Hepatic stellate cell (primary cell): ENCODE measurements at places on chromosomes 1 and 21.

GRCh38 chr1:199264911-199265310, 626.1 kb downstream of the PTPRC start:
- no peak for DNase-seq

DNA sequence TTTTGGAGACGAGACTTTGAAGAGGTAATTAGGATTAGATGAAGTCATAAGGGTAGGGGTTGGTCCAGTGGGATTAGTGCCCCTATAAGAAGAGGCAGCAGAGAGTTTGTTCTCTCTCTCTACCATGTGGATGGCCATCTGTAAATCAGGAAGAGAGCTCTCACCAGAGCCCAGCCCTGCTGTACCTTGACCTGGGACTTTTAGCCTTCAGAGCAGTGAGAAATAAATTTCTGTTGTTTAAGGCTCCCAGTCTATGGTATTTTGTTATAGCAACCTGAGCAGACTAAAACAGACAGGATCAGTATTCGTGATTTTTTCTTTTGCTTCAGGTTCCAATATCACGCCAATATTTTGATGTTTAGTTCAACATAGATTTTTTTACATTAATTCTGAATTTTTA, 30.0 kb downstream of the TBX15 start:
- no peak for DNase-seq

GRCh38 chr1:98791498-98791897, 130.0 kb downstream of the SNX7 start:
- DNase-seq = no peak

DNA sequence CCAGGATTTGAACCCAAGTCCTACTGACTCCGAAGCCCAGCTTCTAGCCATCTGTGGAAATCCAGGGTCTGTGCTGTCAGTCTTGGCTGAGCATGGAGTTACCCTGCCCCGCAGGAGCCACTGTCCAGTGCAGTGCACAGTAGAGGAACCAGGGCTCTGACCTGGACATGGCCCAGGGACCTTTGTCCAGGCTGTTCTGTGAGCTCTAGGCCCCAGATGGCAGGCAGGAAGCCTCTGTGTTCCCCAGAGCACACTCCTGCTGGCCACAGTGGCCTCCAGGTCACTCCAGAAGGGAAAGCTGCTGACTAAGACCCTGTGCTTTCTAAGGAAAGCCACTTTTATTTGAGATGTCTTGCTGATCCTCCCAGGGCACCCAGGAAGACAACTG, 13.8 kb downstream of the S100A7A start:
- no peak for DNase-seq

DNA sequence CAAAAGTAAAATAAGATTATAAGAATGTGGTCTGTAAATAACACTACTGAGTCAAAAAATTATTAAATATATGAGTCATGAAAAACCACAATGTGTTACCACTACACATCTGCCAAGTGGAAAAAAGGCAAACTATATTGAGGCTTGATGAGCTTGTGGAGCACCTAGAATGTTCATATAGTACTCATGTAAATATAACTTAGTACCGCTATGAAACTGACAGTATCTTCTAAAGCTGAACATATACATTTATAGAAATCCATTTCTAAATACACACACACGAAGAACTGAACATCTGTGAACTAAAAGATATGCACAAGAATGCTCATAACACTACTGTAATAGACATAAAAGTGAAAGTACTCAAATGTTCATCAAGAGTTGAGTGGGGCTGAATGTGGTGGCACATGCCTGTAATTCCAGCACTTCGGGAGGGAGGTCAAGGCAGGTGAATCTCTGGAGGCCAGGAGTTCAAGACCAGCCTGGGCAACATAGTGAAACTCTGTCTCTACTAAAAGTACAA, 18.5 kb upstream of the GBP3 start:
- DNase-seq = peak; percentile 26

GRCh38 chr1:178847396-178847849, 23.5 kb downstream of the ANGPTL1 start:
- DNase-seq = no peak

- DNase-seq = no peak
These were observed 172.7 kb downstream of the TGFBR3 start for GRCh38 chr1:91712981-91713841.

GRCh38 chr1:61287014-61287413, 204.7 kb downstream of the NFIA start:
- DNase-seq = peak; percentile 5

DNA sequence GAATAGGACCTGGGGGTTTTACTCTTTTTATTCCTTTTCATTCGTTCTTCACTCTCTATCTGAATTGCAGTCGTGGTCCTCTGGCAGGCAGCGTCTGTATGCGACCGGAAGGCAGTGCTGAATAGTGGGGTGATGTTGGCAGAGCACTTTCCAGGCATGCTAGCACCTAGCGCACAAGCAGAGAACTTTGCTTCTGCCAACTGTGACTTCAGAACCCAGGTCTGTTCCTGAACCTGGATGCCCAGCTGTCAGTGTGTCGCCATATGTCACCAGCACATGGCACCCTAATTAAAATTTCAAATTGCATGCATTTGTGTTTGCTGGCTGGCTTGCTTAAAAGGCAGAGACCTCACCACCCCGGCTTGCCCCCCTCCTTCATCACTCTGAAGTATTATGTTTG, 116.2 kb downstream of the NFIA start:
- no peak for DNase-seq

DNA sequence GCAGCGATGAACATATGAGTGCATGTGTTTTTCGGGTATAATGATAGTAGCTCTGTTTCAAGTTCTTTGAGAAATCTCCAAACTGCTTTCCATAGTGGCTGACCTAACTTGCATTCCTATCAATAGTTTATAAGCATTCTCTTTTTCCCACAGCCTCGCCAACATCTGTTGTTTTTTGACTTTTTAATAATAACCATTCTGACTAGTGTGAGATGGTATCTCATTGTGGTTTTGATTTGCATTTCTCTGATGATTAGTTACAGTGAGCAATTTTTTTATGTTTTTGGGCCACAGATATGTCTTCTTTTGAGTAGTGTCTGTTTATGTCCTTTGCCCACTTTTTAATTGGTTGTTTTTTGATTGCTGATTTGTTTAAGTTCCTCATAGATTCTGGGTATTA, 10.6 kb upstream of the RUNX1 start:
- no peak for DNase-seq

- DNase-seq = no peak
These were observed 53.2 kb downstream of the C1orf198 start for GRCh38 chr1:230814949-230815692.

- DNase-seq = no peak
These were observed 24.0 kb downstream of the LRRC8D start for GRCh38 chr1:89844860-89845259.

DNA sequence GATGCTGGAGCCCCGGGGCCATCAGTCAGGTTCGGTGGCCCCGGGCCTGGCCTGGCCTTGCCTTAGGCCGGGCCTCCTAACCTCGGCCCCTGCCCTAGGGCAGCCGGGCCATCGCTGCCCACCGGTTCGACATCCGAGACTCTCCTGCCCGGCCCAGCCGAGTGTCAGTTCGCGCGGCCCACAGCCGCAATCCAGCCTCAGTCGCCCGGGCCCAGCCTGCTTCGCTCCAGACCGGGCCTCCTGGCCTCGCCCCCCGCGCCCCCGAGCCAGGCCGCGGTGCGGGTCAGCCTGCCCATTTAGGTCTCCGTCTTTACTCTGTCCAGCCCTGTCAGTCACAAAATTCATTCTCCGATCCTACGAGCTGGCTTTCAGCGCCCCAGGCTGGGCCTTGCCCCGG, 777 bp downstream of the LRRC41 start:
- DNase-seq = peak; percentile 38

DNA sequence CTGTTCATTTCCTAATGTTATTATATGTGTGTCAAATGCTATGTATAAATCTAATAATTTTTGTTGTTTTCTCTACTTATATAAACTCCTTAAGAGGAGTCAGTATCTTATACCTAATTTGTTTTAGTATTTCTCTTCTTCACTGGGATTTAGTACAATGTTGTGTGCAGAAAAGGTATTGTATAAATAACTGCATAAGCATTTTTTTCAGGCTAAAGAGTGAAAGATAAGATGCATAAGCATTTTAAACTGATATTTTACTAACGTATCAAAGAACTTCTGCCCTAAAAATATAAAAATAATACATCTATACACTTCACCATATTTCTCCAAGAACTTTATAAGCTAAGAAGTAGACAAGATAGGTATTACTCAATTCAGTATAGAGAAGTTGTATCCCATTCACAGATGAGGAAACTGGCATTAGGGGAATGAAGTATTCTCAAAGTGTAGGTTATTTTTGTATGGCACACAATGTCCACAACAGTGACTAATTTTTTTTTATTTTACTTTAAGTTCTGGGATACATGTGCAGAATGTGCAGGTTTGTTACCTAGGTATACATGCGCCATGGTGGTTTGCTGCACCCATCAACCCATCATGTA, 59.3 kb downstream of the NUP210L start:
- DNase-seq = no peak

GRCh38 chr1:205714906-205715246, 34.6 kb upstream of the SLC45A3 start:
- no peak for DNase-seq

DNA sequence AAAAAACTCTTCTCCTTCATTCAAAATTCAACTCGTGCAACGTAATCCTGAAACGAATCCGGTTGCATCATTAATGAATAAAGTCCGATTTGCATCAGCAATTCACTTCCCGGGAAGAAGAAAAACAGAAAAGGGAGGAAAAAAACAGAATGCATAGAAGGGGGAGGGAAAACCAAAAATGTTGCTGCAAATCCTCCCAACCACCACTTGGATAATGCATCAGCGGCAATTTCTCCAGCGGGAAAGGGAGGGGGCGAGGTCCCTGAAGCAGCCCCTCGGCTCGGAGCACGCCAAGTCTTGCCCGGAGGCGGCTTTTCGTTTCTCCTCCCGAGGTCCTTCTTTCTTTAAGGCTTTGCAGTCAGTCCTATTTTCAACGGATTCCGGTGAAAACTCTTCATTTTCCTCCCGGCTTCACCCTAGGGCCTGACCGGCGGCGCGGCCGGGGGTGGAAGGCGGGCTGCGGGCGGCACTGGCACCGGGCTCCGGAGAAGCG, 723 bp downstream of the CDC42BPA start:
- peak; percentile 64 for DNase-seq

GRCh38 chr1:2836333-2836970, 35.0 kb upstream of the TTC34 start:
- no peak for DNase-seq

DNA sequence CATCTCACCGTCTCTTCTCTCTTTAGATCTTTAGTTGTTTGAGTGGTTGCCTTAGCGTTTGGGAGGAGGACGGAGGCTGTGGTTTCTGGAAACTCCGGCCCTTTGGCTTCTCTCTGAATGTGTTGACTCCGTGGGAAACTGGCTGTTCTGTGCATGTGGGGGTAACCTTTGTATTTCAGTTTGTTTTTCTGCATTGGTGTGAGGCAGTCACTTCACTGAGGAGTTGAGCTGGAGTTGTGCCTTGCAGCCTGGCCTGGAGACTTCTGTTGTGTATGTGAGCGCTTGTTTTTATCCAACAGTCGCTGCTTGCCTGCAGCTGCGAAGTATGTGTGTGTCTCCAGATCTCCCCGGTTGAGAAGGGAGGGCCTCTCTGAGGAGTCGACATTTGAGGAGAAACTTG, 33.6 kb downstream of the CLDN14 start:
- DNase-seq = no peak

DNA sequence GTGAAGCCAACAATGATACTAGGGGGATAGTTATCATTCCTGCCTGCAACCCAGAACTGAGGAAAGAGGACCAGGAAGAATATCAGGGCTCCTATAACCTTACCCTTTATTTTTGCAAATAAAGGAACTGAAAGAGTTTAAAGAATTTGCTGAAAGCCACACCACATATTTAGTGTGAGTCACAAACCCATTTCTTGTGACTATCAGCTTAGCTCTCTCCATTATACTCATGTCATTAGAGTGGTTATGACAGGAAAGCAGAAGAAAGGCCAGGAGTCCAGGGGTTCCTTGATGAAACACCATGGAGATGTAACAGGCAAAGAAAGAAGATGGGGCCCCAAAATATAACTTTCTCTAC, 141.1 kb upstream of the SAMSN1 start:
- DNase-seq = no peak

DNA sequence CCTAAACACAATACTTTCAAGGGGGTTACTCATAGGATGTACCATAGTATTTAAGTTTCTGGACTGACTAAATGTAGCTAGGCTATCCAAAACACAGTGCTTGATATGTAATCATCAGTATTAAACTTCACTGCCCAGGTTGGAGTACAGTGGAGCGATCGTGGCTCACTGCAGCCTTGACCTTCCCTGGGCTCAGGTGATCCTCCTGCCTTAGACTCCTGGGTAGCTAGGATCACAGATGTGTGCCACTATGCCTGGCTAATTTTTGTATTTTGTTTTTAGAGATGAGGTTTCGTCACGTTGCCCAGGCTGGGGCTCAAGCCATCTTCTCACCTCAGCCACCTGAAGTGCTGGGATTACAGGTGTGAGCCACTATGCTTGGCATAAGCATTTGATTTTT, 10.6 kb downstream of the NASP start:
- no peak for DNase-seq

- peak; percentile 0 for DNase-seq
These were observed 554.1 kb upstream of the OLFM3 start for GRCh38 chr1:102550729-102551384.

DNA sequence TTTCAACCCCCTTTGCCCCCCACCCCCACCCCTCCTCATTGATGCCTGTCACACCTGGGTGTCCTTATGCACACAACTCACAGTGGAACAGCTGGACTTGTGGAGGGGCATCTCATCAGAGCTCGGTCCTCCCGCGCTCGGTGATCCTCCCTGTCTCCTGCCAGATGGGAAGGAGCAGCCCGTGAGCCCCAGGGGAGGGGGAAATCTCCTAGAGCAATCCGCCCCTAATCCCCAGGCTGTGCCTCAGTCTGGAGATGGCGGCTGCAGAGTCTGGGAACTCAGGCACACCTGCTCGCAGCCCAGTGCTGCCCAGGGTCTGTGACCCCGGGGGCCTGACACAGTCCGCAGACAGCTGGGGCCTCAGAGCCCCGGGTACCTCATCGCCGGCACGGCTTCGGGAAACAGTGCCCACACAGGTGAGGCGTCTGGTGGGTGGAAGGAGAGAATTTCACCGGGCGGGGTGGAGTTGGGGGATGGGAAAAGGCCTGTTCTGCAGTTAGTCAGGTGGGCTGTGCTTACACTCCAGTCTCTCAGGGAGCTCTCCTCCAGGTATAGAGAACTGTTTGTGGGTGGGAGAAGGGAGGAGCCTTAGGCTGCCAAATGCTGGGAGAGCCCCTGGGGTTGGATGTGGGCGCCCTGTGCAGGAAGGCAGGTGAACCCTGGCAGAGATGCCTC, 29.3 kb downstream of the TMCC2 start:
- DNase-seq = no peak

- DNase-seq = no peak
These were observed 57.3 kb upstream of the DIRAS3 start for GRCh38 chr1:68107771-68108170.

- no peak for DNase-seq
These were observed 147.8 kb upstream of the POGK start for GRCh38 chr1:166691476-166691875.

DNA sequence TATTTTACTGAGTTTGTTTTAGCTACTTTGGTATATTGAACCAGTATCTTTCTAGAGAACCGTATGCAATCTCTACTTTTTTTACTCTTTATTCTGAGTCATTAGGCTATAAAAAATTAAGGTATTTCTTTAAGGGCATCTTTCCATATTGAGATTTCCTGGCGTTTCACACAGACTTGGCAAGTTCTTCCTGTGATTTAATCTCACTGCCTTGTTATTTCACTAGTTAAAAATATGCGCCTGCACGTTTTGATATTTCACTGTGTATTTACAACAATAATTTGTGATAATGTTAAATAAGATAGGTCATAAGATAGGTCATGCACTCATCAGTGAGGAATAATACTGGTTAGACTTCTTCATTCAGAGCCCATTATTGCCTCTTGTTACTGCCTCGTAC, 16.2 kb upstream of the CR1L start:
- DNase-seq = no peak

- no peak for DNase-seq
These were observed 26.6 kb upstream of the RGS13 start for GRCh38 chr1:192609110-192610079.
